ENCODE measurements at places on chromosomes 16 and 17. TPM values are rescaled to one million over a fixed set of nuclear protein-coding genes. Genes with fewer than 3 reads are reported as not detected.

KCNJ18 gene
- polyA plus RNA-seq: not detected

RPUSD1 gene
- polyA plus RNA-seq: 9.0 TPM

TAT gene
- polyA plus RNA-seq: not detected

PRSS21 gene
- polyA plus RNA-seq: not detected

HOXB2 gene
- 19.2 TPM for polyA plus RNA-seq

UNC119 gene
- 13.6 TPM for polyA plus RNA-seq

ARHGDIA gene
- polyA plus RNA-seq: 225 TPM

MLX gene
- 39.6 TPM for polyA plus RNA-seq

MYO15B gene
- 63.8 TPM for polyA plus RNA-seq

CA5A gene
- polyA plus RNA-seq: 0.04 TPM

CACNG5 gene
- 0.10 TPM for polyA plus RNA-seq

SLC6A2 gene
- 1.1 TPM for polyA plus RNA-seq

CRISPLD2 gene
- 8.8 TPM for polyA plus RNA-seq

TMC8 gene
- polyA plus RNA-seq: 2.7 TPM

BIRC5 gene
- polyA plus RNA-seq: 10.3 TPM

SPOP gene
- polyA plus RNA-seq: 55.6 TPM

HSPB9 gene
- 0.19 TPM for polyA plus RNA-seq

GPR139 gene
- not detected for polyA plus RNA-seq

All from muscle of back (tissue), 13 donors.